NCI-H774 (cell line): ENCODE measurements at places on chromosomes 11 and 22.

GRCh38 chr11:129391821-129392220 is 16.2 kb downstream of the BARX2 start:
- DNase-seq = no peak

DNA sequence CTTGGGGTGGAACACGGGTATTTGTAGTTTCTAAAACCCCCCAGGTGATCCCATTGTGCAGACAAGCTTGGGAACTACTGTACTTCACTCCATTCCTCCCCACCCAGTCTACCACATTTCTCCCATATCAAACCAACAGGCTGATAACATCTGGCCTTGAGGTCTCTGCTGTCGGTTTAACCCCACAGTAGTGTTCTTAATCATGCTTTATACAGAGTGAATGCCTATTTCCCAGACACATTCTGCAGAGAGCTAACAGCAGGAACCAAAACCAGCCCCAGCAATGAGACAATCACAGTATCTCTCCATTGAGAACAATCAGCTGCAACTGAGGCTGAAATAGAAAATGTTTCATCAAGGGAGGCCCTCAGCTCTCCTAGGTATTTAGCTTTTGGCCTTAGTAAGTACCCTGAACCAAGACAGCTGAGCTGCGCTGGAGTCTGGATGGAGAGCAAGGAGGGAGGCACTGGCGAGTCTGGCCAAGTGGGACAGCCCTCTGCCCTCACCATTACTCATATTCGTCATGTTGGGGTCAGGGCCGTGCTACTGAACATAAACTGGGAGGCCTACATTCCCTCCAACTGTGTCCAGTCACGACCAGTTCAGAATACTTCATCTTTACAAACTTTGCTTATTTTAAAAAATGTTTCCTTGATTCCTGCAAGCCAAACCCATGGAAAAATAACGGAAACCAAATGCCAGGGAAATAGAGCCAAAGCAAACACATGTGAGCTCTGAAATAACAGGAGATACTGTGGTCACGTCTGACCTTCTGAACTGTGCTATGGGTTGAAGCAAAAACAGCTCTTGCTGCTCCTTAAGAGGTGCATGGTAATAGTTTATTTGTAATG is 81.0 kb downstream of the CCDC34 start:
- DNase-seq = no peak

DNA sequence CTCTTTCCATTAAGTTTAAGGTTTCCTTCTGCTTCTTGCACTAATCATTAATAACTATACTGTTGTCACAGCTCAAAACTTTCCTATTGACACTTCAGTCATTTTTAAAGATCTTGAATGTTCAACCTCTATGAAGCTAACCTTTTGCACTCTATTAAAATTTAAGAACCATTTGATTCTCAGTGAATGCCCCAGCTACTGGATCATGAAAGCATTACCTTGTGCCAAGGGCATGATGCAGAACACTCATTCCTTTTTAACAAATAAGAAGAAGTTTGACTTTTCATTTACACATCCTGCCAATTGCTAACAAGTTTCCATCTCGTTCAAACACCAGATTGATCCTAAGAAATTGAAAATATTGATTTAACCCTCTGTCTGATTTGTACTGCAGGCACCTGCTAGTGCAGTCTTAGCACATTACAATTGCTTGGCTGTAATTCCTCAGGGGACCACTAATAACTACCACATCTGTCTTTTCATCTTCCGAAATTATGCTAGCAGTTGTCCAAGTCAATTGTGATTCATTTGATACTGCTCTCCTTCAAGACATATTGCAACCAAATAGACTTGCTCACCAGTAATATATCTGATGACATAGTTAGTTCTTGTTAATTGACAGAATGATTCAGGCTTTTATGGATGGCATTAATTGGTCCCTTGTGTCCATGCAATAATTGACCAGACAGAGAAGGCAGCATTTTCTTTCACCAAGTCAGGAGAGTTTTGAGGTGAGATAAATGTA is 158.4 kb downstream of the TEAD1 start:
- no peak for DNase-seq

- no peak for DNase-seq
Observed at GRCh38 chr22:19749876-19750275, 10.7 kb upstream of the TBX1 start.

DNA sequence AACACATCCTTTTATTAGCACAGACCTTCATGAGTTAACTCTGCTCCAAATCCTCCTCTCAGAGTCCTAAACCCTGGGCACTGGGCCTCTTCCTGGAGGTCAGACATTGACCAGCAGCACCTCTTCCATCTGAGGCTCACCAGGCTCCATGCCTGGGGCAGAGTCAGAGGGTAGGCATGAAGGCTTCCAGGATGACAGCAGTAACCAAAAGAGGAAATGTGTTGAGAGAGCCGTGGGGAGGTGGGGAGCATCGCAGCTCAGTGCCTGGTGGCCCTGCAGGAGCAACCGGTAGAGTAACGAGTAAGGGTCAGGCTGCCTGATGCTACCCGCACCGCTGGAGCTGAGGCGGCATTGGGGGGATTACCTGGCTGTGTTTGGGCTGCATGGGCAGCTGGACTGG is 9.4 kb upstream of the NAV2 start:
- no peak for DNase-seq

- no peak for DNase-seq
Observed at GRCh38 chr11:2827256-2827655, 58.3 kb downstream of the CDKN1C start.

- peak; percentile 79 for DNase-seq
Observed at GRCh38 chr22:29553351-29554224, at the start of gene THOC5. Gene THOC5, minus strand, starts transcription at chr22:29553757. Its CDS starts 4,610 bp downstream, at chr22:29549147.

GRCh38 chr11:88464528-88464927 is 127.0 kb upstream of the CTSC start:
- DNase-seq = no peak
